ENCODE measurements at places on chromosomes 2 and 18.

DNA sequence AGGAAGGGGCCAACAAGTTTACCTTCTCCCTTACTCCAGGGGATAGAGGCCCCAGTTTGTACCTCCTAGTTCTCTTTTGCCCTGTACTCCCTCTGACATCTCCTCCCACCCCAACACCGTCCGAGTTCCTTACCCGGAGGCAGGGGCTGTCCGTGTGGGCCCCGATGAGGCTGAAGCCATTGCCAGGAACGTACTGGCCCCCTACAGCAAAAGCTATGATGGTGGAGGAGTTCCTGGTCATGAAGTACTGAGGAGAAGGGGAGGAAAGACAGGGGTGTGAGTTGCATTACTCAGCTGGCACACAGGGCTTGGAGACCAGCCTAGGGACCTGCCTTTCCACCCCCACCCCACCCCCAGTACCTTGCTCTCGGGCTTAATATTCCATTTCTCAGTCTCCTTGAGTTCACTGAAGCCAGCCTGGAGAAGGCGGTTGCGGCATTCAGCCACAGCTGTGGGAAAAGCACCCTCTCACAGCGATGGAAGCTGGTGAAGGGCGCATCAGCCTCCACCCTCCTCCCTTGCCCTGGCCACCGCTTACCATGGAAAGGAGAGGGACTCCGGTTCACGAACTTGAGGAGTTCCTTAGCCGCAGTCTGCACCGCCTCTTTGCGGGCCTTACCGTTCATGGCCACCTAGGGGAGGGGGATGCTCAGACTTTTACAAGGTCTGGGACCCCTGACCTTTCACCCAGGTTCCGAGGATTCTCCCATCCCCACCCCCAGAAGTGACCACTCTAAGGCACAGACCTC, 1.0 kb downstream of the DNPEP start:
- DNase-seq: no peak

DNA sequence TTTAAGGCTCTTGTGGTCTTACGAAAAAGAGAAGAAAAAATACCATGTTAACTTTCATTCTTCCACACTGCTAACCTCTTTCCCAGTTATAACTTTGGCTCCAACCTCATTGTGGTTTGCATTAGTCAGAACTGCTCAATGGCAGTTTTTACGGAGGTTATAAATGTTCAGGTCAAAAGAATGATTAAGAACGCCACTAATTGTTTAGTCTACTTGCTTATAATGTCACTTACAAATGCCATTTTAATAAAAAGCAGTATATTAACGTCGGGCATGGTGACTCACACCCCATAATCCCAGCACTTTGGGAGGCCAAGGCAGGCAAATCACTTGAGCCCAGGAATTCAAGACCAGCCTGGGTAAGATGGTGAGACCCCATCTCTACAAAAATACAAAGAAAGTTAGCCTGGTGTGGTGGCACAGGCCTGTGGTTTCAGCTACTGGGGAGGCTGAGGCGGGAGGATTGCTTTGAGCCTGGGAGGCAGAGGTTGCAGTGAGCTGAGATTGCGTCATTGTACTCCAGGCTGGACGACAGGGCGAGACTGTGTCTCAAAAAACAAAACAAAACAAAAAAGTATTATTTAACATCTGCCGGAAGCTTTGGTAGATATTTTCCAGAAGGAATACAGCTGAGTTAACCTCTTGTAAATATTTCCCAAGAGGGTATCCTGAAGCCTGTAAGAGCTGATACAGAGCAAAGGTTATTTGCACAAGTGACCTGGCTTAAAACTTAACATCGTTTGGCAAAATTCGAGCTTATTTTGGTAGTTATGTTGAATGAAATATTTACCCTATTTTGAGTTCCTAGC, 5.1 kb downstream of the AGPS start:
- no peak for DNase-seq

GRCh38 chr18:57210107-57210715, 63.3 kb downstream of the BOD1L2 start:
- no peak for DNase-seq

- DNase-seq: no peak
Measured at GRCh38 chr2:197897960-197898678, 93.7 kb downstream of the PLCL1 start.

GRCh38 chr2:54570925-54571694, 115.0 kb downstream of the SPTBN1 start:
- peak; percentile 99 for DNase-seq

DNA sequence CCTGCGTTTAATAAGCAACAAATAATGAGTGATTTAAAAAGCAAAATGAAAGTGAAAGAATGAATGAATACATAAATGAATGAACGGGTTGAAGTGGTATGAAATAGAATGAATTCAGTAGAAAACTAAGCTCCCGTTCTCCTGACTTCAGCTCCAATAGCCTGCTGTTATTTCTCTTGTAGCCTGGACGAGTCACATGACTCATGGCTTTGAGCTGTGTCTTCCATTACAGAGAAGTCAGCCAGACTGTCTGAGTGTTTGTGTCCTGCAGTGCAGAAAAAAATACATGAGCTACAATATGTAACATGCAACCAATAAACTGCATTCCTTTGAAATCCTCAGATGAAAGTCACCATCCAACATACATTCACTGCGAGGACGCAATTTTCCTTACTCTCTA, 21.2 kb downstream of the SCG2 start:
- no peak for DNase-seq

- DNase-seq: no peak
Measured at GRCh38 chr2:65819963-65820362, 387.6 kb upstream of the SPRED2 start.

GRCh38 chr18:36808681-36809080, 20.1 kb downstream of the TPGS2 start:
- DNase-seq: no peak

DNA sequence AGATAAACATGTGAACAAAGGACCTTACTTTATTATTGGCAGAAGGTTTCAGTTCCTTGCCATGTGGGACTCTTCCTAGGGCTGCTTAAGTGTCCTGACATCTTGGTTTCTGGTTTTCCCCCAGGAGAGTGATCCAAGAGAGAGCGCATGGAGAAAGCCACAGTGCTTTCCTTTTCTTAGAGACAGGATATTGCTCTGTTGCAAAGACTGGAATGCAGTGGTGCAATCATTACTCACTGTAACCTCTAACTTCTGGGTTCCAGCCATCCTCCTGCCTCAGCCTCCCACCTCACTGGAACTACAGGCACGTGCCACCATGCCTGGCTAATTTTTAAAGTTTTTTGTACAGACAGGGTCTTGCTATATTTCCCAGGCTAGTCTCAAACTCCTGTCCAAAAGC, 38.1 kb upstream of the TCF7L1 start:
- DNase-seq: no peak

- DNase-seq: no peak
Measured at GRCh38 chr2:3972377-3972776, 269.0 kb downstream of the DCDC2C start.

- DNase-seq: no peak
Measured at GRCh38 chr2:41950666-41950960, 97.2 kb upstream of the PKDCC start.

GRCh38 chr18:58803978-58804377, 60.7 kb upstream of the ZNF532 start:
- DNase-seq: no peak

DNA sequence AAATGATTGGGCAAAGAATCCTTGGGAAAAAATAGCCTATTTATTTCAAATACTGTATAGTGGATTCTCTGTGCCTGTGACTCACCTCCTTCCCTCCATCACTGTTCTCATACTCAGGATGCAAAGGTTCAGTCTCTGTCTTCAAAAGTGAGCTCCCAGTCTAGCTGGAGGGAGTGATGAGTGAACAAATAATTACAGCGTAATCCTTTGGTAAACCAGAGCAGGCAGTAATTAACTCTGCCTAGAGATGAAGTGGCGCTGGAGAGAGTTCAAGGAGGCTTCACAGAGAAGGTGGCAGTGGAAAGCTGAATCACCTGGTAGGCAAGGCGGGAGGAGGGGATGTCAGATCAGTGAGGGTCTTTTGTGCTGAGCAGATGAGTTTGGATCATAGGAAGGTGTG, 6.5 kb downstream of the DGUOK start:
- DNase-seq: no peak

- DNase-seq: peak; percentile 50
Measured at GRCh38 chr2:121356058-121356640, 71.1 kb upstream of the TFCP2L1 start.

- no peak for DNase-seq
Measured at GRCh38 chr2:134154246-134154645, 99.6 kb upstream of the MGAT5 start.

- no peak for DNase-seq
Measured at GRCh38 chr2:203412546-203413331, 84.5 kb downstream of the ABI2 start.
